Osteocyte (in vitro differentiated cells): ENCODE measurements at places on chromosomes 7 and 10. TPM values are rescaled to one million over a fixed set of nuclear protein-coding genes. Genes with fewer than 3 reads are reported as not detected.
A peak's percentile ranks its signal among the peaks of the same experiment; 100 is the strongest.

SLC18A3 gene
- total RNA-seq: 0.32 and 0.34 TPM in 2 replicates

SPDYE16 gene
- not detected in 2 replicates for total RNA-seq

ZNF655 gene
- total RNA-seq: 62.8 and 64.2 TPM in 2 replicates

VPS50 gene
- 23.7 and 25.6 TPM in 2 replicates for total RNA-seq

OPALIN gene
- not detected in 2 replicates for total RNA-seq

CCT6A gene
- total RNA-seq: 107 and 109 TPM in 2 replicates

GRCh38 chr10:105146436-105146835, 505.3 kb downstream of the SORCS3 start:
- DNase-seq: no peak
- no peaks in the 10 kb centered on the region for H3K36me3 ChIP-seq
- no peak overlapping the region for H3K4me3 ChIP-seq
- H3K27me3 ChIP-seq: no peaks in the 10 kb centered on the region

GRCh38 chr10:71854031-71854430, 3.0 kb upstream of the PSAP start:
- no peaks in the 10 kb centered on the region for H3K27me3 ChIP-seq
- H3K36me3 ChIP-seq: no peaks in the 10 kb centered on the region
- no peak overlapping the region for H3K4me3 ChIP-seq
- peaks cover 21% of the 10 kb centered on the region for H3K4me1 ChIP-seq

DNA sequence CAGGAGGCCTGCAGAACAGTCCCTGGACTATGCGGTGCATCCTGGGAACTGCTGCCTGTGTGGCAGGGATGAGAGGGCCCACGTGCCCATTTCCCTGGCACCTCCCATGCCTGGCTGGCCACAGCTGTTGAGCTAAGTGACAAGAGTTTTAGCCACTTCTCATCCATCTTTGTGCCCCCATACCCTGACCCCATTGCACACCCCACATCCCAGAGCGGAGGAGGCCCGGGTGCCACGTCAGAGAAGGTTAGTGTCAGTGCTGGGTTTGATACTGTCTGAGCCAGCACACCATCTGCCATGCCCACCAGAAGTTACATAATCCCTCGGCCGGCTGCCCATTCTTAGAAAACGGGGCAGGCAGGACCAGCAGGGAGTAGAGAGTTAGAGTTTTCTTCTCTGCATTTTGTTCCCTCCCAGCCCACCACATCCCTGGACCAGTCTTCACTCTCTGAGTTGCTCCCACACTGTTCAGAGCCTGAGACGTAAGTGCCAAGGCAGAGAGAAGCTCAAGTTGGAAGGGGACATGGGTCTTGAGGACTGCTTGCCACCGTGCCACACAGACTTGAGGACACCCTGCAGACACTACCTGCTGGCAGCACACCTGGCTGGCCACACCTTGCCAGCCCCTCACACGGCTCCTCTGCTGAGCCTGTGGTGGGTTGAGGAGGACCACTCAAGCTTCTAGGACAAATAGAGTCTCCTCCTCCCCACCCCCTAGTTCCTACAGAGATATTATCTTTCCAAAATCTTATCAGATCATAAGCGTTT, 13.1 kb downstream of the UNC5B start:
- no peaks in the 10 kb centered on the region for H3K27me3 ChIP-seq
- H3K27ac ChIP-seq: no peak overlapping the region
- H3K4me1 ChIP-seq: no peaks in the 10 kb centered on the region
- DNase-seq: no peak
- H3K36me3 ChIP-seq: no peaks in the 10 kb centered on the region

DNA sequence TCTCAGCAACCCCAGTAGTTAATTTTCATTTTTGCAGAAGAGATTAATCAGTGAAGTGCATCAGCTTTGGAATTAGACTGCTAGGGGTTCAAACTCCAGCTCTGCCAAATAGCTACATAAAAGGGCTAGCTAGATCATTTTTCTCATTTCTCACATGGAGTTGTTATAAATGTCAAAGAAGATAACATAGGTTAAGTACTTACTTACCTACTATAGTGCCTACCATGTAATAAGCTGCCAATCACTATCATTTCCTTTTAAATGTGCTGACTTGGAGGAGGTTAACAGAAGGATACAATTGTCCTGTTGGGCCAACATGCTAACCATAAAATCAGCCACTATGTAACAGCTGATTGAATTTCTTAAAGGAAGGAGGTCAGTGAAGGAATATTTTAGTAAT, 40.7 kb downstream of the KDM7A start:
- no peak for DNase-seq
- no peaks in the 10 kb centered on the region for H3K27me3 ChIP-seq
- no peak overlapping the region for H3K27ac ChIP-seq
- H3K36me3 ChIP-seq: peaks cover 23% of the 10 kb centered on the region
- no peak overlapping the region for H3K4me3 ChIP-seq
- H3K4me1 ChIP-seq: peaks cover 3% of the 10 kb centered on the region

- no peak overlapping the region for H3K27ac ChIP-seq
- no peak for DNase-seq
- no peak overlapping the region for H3K4me3 ChIP-seq
- no peaks in the 10 kb centered on the region for H3K36me3 ChIP-seq
- H3K27me3 ChIP-seq: no peaks in the 10 kb centered on the region
- peaks cover 2% of the 10 kb centered on the region for H3K4me1 ChIP-seq
Measured at GRCh38 chr10:71747551-71748523, 25.5 kb downstream of the VSIR start.

DNA sequence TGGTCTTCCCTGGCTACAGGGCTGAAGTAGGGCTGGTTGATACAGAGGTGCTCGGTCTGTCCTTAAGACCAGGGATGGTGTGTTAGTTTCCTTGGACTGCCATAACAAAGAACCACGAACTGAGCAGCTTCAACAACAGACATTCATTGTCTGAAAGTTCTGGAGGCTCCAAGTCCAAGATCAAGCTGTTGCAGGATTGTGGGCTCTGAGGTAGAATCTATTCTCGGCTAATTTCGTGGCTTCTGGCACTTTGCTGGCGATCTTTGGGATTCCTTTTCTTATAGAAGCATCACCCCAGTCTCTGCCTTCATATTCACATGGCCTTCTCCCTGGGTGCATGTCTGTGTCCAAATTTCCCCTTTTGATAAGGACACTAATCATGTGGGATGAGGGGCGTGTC, 112.1 kb upstream of the ITGB1 start:
- H3K4me1 ChIP-seq: peaks cover 2% of the 10 kb centered on the region
- no peak overlapping the region for H3K4me3 ChIP-seq
- H3K27me3 ChIP-seq: no peaks in the 10 kb centered on the region
- no peak overlapping the region for H3K27ac ChIP-seq
- DNase-seq: no peak

DNA sequence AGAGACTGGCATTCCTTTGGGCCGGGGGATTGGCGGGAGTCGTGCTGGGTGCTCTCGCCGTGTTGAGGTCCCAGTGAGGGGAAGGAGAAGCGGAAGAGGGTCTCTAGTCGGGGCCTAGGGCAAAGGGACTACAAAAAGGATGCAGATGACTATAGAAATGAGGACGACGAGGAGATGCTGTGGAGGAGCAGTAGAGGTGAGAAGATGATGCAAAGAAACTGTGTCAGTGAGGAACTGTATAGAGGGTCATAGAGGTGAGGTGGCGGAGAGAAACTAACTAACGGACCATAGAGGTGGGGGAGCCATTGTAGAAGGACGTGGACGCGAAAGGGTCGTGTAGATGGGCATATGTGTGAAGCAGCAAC, 324 bp downstream of the TWNK start:
- H3K4me3 ChIP-seq: peak overlapping the region; percentile 94
- H3K27ac ChIP-seq: peak overlapping the region; percentile 79
- H3K36me3 ChIP-seq: peaks cover 15% of the 10 kb centered on the region
- H3K27me3 ChIP-seq: no peaks in the 10 kb centered on the region

DNA sequence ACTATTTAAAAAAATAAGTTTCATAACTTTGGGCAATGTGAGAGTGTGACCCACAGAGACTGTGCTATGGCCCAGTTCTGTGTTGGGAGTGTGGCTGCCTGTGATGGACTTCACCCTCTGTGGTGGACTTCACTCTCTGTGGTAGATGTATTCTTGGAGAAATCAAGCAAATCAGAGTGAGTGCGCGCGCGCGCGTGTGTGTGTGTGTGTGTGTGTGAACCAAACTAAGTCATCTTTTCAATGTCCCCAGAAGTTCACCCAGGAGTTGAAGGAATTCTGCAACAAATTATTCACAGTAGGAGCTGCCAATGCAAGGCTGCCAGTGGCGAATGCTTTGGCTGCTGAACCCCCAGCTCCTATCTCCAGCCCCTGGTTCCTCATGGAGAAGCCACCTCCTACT, 184.5 kb downstream of the ADAM12 start:
- peaks cover 50% of the 10 kb centered on the region for H3K4me1 ChIP-seq
- no peaks in the 10 kb centered on the region for H3K27me3 ChIP-seq
- no peaks in the 10 kb centered on the region for H3K36me3 ChIP-seq
- H3K27ac ChIP-seq: peak overlapping the region; percentile 62
- DNase-seq: no peak

DNA sequence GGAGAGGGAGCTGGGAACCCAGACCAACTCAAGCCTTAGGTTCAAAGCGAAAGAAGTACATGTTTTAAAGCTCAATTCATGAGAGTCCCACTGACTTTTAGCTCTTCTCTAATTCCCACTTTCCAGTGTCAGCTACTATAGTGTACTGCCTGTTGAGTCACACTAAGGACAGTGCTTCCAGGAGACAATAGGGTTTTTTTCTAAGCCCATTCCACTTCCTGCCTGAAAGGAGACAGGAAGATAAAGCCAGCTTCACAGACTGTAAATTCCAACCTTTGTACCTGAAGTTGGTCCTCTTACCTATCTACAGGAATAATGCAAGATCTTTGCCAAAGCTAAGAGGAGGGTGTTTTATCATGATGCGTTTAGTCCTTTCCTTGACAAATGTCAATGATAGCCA, 4.4 kb downstream of the MSRB2 start:
- peaks cover 7% of the 10 kb centered on the region for H3K36me3 ChIP-seq
- H3K27ac ChIP-seq: no peak overlapping the region
- DNase-seq: no peak
- no peaks in the 10 kb centered on the region for H3K27me3 ChIP-seq

GRCh38 chr10:34178756-34179155, 636.3 kb downstream of the PARD3 start:
- H3K36me3 ChIP-seq: peaks cover 2% of the 10 kb centered on the region
- no peak for DNase-seq
- no peak overlapping the region for H3K4me3 ChIP-seq
- peaks cover 20% of the 10 kb centered on the region for H3K4me1 ChIP-seq
- H3K27me3 ChIP-seq: no peaks in the 10 kb centered on the region

DNA sequence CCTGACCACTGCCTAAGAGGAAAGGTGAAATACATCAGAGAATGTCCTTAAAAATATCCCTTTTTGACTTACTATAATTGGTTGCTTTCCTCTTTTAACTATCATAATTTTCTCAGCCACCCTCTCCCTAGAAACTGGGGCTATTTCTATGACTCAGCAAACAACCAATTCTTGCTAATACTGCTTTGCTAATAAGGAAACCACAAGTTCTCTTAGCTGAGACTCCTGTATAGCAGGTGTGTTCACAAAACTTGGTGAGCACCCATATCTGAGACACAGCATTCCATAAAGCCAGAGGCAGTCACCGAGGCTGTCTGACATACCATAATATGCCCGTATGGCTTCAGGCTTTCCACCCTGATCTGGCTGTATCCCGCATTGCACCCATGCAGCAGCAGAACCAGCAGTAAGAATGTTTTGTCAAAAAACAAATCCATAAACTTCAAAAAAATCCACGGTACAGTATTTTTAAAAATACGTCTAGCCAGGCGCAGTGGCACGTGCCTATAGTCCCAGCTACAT, 191.7 kb upstream of the C7orf33 start:
- no peak for DNase-seq
- H3K27me3 ChIP-seq: peaks cover 9% of the 10 kb centered on the region
- no peaks in the 10 kb centered on the region for H3K4me1 ChIP-seq
- H3K36me3 ChIP-seq: no peaks in the 10 kb centered on the region
- no peak overlapping the region for H3K4me3 ChIP-seq
- no peak overlapping the region for H3K27ac ChIP-seq

GRCh38 chr10:132172091-132173066, 14.4 kb upstream of the DPYSL4 start:
- DNase-seq: no peak
- peaks cover 25% of the 10 kb centered on the region for H3K27me3 ChIP-seq
- no peak overlapping the region for H3K27ac ChIP-seq
- no peaks in the 10 kb centered on the region for H3K36me3 ChIP-seq

GRCh38 chr10:122448600-122448999, 5.9 kb upstream of the ARMS2 start:
- peaks cover 29% of the 10 kb centered on the region for H3K4me1 ChIP-seq
- no peaks in the 10 kb centered on the region for H3K36me3 ChIP-seq
- no peaks in the 10 kb centered on the region for H3K27me3 ChIP-seq
- H3K27ac ChIP-seq: no peak overlapping the region
- no peak for DNase-seq

DNA sequence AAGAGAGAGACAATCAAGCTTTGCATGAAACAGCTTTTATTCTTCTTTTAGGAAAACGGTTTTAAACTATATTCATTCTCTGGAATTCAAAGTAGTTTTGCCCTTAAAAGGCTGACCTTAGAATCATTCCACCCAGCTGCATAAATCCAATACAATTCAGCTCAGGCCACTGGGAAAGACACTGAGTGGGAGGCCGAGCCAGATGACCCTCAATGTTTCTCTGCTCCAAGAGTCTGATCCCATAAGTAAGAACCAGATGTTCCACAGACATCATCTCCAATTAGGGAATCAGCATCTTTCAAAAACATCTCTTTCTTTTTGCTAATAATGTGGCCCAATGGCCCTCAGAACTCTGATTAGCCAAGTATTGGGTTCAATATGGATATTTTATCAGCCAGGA, 26.1 kb downstream of the CREB3L2 start:
- no peak overlapping the region for H3K4me3 ChIP-seq
- H3K36me3 ChIP-seq: peaks cover 4% of the 10 kb centered on the region
- peaks cover 82% of the 10 kb centered on the region for H3K4me1 ChIP-seq
- H3K27ac ChIP-seq: peak overlapping the region; percentile 43
- no peak for DNase-seq
- no peaks in the 10 kb centered on the region for H3K27me3 ChIP-seq

DNA sequence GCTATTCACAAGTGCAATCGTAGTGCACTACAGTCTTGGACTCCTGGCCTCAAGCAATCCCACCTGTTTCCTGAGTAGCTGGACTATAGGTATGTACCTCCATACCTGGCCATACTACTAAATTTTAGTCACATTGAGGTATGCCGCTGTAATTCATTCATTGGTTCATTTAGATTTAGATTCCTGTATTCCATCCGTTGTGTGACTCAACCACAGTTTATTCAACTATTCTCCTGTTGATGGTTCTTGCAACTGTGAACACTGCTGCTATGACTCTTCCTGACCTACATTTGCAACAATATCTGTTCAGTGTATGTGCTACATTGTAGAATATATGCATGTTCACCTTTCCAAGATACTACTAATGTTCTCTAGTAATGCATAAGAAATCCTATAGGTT, 8.0 kb upstream of the ZCCHC24 start:
- H3K36me3 ChIP-seq: no peaks in the 10 kb centered on the region
- peaks cover 4% of the 10 kb centered on the region for H3K27me3 ChIP-seq
- DNase-seq: no peak
- peaks cover 12% of the 10 kb centered on the region for H3K4me1 ChIP-seq
- no peak overlapping the region for H3K4me3 ChIP-seq
- H3K27ac ChIP-seq: no peak overlapping the region

- H3K27ac ChIP-seq: no peak overlapping the region
- H3K4me1 ChIP-seq: peaks cover 15% of the 10 kb centered on the region
- H3K4me3 ChIP-seq: no peak overlapping the region
- DNase-seq: no peak
Measured at GRCh38 chr10:191703-192518, 56.7 kb downstream of the ZMYND11 start.

- no peak for DNase-seq
- no peak overlapping the region for H3K4me3 ChIP-seq
- peak overlapping the region; percentile 71 for H3K27ac ChIP-seq
Measured at GRCh38 chr10:110637558-110638053, 6.5 kb upstream of the RBM20 start.
